ENCODE measurements at places on chromosomes 16 and 17. TPM values are rescaled to one million over a fixed set of nuclear protein-coding genes. Genes with fewer than 3 reads are reported as not detected.
A peak's percentile ranks its signal among the peaks of the same experiment; 100 is the strongest.

The GP1BA gene
- not detected for total RNA-seq

DNA sequence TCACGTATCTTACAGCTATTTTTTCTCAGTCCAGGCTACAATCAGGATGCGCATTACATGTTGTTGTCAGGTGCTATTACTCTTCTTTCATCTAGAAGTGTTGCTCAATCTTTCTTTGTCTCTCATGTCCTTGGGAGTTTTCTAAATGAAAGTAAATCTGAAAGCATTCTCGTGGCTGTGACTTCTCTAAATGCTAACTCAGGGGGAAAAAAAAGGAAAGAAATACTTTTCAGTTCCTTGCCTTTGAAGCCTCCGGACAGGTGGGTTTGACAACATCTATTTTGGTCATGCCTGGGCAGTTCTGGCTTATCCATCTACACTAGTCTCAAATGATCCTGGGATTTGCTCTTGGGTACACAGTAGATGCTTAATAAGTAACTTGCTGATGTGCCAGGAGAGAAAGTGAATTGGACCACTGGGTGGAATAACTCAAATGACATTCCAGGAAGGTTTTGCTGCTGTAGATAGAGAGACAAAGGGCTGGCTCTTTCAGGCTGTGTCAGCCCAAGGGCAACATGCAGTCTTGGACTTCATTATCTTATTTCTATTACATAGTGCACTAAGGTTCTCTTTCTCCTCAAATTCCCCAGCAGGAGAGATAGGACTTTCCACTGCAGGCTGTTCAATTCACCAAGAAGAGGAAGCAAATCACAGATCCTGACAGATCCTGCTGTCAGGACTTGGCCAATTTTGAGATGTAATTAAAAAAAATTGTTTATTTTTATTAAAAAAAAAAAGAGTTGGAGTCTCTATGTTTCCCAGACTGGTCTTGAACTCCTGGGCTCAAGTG is 63.6 kb upstream of the NFAT5 start:
- no peaks in the 10 kb centered on the region for H3K27me3 ChIP-seq
- no peak for DNase-seq
- no peaks in the 10 kb centered on the region for H3K36me3 ChIP-seq
- no peaks in the 10 kb centered on the region for H3K4me1 ChIP-seq

The USP36 gene
- 38.5 TPM for total RNA-seq

DNA sequence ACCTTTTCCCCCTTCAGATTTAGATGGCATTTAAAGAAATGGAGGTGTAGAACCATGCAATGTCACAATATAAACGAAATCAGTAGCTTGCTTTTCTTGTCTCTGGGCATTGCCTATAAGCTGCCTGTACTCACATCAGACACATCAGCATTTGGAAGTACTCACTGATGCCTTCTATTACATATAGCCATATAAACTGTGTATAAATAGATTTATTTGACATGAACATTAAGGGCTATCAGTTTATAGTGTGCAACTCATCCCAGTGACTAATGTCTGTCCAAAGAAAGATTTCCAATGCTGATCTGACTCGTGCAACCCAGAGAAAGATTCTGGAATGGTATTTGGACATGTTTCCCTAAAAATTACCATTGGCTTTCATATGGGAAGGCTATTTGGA is 417.9 kb upstream of the MAF start:
- H3K4me3 ChIP-seq, result no peak overlapping the region
- H3K36me3 ChIP-seq, result no peaks in the 10 kb centered on the region
- no peaks in the 10 kb centered on the region for H3K27me3 ChIP-seq
- no peak overlapping the region for H3K27ac ChIP-seq
- DNase-seq, result no peak

The SLC25A10 gene
- 5.5 TPM for total RNA-seq

The KRTAP17-1 gene
- total RNA-seq, result not detected

DNA sequence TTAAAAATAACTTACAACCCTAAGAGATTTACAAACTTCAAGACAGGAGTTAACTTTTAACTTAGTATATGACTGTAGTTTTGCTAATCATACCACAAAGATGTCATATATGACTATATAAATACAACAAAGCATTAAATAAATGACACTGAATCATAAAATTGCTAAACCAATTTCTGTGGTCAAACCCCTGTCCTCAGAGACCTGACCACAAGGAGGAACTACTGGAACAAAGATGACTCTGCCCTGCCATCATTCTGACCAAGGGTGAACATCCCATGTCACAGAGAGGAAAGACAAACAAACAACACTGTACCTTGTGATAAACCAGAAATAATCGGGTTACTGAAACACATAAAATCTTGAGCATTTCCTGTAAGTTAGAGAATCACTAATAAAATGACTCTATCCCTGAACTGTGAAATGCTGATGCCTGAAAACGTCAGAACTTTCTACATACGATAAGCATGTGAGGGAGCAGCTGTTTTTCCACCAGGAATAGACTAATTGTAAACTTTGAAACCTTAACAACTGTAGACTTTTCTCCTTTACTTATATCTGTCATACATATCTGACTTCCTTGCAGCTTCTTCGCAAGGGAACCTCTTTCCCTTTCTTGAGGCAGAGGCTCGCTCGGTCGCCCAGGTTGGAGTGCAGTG is 47.9 kb downstream of the WDR59 start:
- H3K27me3 ChIP-seq, result no peaks in the 10 kb centered on the region
- no peak overlapping the region for H3K27ac ChIP-seq
- H3K36me3 ChIP-seq, result peaks cover 37% of the 10 kb centered on the region
- no peak for DNase-seq
- H3K4me3 ChIP-seq, result no peak overlapping the region

GRCh38 chr17:49369760-49370159 is 7.7 kb upstream of the ZNF652 start:
- no peaks in the 10 kb centered on the region for H3K27me3 ChIP-seq
- no peak overlapping the region for H3K4me3 ChIP-seq
- no peak overlapping the region for H3K27ac ChIP-seq
- H3K36me3 ChIP-seq, result no peaks in the 10 kb centered on the region
- H3K4me1 ChIP-seq, result no peaks in the 10 kb centered on the region
- no peak for DNase-seq

GRCh38 chr16:75099738-75100602 is 16.6 kb downstream of the LDHD start:
- no peak for DNase-seq
- H3K27me3 ChIP-seq, result no peaks in the 10 kb centered on the region
- no peak overlapping the region for H3K4me3 ChIP-seq
- H3K4me1 ChIP-seq, result peaks cover 46% of the 10 kb centered on the region
- peaks cover 17% of the 10 kb centered on the region for H3K36me3 ChIP-seq

DNA sequence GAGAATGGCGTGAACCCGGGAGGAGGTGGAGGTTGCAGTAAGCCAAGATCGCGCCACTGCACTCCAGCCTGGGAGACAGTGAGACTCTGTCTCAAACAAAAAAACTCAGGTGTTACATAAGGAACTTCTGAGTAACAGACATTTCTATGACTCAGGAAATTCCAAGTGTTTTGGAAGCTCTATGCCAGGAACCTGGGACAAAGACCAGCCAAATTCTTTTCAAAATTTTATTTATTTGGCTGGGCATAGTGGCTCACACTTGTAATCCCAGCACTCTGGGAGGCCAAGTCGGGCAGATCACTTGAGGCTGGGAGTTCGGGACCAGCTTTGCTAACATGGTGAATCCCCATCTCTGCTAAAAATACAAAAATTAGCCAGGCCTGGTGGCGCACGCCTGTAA is 5.2 kb upstream of the SH2B1 start:
- H3K27ac ChIP-seq, result peak overlapping the region; percentile 80
- DNase-seq, result no peak
- no peaks in the 10 kb centered on the region for H3K36me3 ChIP-seq
- H3K27me3 ChIP-seq, result no peaks in the 10 kb centered on the region
- peaks cover 21% of the 10 kb centered on the region for H3K4me1 ChIP-seq

DNA sequence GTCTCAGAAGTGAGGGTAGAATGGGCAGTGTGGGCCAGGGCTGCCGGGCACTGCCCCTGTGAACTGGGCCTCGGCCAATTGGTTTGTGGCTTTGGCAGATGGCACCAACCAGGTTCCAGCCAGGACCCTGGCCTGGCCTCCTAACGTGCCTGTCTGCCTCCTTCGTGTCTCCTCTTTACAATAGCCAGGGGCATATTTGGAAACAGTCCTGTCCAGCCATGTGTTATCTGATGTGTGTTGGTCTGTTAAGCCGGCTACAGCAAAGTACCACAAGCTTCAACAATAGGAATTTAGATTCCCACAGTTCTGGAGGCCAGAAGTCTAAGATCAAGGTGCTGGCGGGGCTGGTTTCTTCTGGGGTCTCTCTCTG is 14.6 kb downstream of the CRISPLD2 start:
- no peaks in the 10 kb centered on the region for H3K27me3 ChIP-seq
- no peak for DNase-seq
- peaks cover 96% of the 10 kb centered on the region for H3K4me1 ChIP-seq
- peaks cover 21% of the 10 kb centered on the region for H3K36me3 ChIP-seq
- peak overlapping the region; percentile 94 for H3K27ac ChIP-seq

- H3K27ac ChIP-seq, result peak overlapping the region; percentile 1
- peaks cover 4% of the 10 kb centered on the region for H3K4me1 ChIP-seq
- H3K36me3 ChIP-seq, result peaks cover 80% of the 10 kb centered on the region
- no peak for DNase-seq
Measured at GRCh38 chr17:3626831-3627768, 8.9 kb downstream of the SHPK start.

The SLC6A2 gene
- 1.7 TPM for total RNA-seq

The CX3CL1 gene
- 27.4 TPM for total RNA-seq

DNA sequence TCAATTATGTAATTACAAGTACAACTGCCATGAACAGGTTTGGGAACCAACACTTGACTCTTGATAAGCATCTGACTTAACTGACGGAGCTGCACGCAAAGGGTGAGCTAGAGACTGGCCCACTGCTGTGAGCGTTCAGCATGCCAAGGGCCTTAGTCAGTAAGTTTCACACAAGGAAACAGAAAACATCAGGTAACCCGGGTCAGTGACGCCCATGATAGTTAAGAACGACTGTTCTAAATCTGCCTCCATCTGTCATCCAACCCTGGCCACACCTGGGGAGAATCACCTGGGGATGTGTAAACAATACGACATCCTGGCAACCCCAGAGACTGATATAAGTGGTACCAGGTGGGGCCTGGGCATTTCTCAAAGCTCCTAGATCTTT is 12.3 kb downstream of the SMIM5 start:
- no peak overlapping the region for H3K4me3 ChIP-seq
- H3K27ac ChIP-seq, result no peak overlapping the region
- DNase-seq, result no peak
- peaks cover 80% of the 10 kb centered on the region for H3K36me3 ChIP-seq
- H3K27me3 ChIP-seq, result no peaks in the 10 kb centered on the region
- no peaks in the 10 kb centered on the region for H3K4me1 ChIP-seq

The CDC42EP4 gene
- 87.5 TPM for total RNA-seq

DNA sequence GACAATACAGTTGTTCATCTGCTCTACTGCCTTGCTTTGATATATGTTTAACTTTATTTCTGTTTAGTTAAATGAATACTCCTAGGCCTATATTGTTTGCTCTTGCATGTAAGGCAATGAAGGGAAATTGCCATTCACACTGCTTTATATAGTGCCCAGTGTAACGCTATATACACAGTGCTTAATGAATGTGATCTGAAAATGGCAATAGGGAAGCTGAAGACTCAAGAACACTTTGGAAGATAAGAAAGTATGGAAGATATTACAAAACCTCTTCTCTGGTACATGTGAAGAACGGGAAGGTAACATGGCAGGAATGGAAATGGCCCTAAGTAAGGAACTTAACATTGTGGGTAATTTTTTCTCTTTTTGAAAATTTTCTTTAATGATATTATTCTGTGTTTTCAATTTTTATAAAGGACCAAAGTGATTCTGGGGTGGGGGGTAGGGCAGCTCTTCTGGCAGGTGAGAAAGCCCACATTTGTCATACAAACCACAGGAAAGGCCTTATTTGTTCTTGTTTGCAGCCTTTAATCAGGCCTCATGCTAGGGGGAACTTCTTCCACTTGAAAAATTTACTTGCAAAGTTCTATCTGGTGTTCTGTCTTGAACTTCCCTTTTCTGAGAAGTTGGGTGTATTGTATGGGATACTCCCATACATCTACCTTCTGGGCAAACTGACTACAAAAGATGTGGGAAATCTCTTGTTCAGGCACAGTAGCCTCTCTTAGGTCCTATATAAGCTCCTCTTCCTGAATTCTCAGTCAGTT is 100.8 kb upstream of the CORO6 start:
- no peak overlapping the region for H3K4me3 ChIP-seq
- peak; percentile 8 for DNase-seq
- H3K36me3 ChIP-seq, result no peaks in the 10 kb centered on the region

The CDRT15 gene
- total RNA-seq, result not detected

DNA sequence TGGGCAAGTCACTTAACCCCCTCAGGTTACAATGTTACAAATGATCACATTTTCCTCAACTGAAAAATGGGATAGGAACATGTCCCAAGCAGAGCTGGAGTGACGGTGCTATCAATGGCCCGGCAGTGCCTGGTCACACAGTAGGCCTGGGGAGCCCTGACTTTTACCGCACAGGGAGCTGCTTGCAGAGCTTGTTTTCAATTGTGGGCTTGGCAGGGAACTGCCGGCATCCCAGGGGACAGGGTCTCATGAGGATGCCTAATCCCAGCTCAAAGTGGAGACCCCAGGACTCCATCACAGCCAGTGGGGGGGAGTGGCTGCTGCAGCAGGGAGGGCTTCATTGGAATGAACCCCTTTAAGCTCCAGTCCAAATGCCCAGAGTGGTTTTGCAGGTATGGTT is 11.4 kb downstream of the SNX20 start:
- H3K36me3 ChIP-seq, result no peaks in the 10 kb centered on the region
- no peak overlapping the region for H3K4me3 ChIP-seq
- peaks cover 28% of the 10 kb centered on the region for H3K4me1 ChIP-seq
- peaks cover 9% of the 10 kb centered on the region for H3K27me3 ChIP-seq
- no peak for DNase-seq

The CHST5 gene
- not detected for total RNA-seq

Data from esophagus muscularis mucosa (tissue), 4 donors.